ENCODE measurements at places on chromosomes 3 and 15.

DNA sequence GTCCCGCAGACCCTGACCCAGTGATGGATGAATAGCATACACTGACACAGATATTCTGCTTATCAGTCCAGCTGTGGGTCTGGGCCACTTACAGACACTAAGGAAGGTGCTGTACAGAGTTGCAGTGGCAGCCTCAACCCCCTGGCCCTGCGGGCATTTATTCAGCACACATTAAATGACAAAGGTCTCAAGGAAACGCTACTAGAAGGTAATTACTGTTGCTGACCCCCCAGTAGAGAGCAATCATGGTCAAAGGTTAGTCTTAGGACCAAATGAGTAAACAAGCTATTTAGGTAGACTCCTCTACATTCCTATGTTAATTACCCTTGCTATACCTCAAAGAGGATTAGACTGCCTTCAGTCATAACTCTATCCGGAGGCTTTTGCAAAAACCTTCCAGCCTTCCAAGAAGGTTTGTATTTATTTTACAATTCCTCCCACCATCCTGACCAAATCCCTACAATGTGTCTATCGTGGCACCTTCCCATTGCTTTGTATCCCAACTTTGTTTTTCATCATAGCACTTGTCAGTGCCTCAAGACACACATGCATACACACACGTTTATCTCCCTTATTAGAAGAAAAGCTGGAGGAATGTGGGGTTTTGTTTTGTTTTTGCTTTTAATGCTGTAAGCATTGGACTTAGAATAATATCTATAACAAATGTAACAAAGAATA is 227.9 kb downstream of the PYDC2 start:
- DNase-seq = no peak

DNA sequence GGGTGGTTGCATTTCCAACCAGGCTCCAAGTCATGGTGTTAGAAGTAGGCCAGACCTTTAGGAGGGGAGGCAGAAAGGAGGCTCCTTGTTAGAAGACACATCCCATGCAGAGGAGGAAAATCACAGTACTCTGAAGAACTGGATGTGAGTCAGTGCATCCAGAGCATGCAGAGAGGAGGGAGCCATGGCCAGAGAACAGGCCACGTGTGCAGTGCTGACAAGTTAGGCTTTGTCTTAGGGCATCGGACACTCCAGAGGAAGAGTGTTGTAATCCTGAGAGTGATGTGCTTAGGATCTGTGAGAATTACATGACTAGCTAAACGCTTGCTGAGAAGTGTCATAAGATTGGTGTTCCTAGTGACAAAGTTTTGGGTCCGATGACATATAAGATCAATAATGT is 456.5 kb upstream of the THRB start:
- no peak for DNase-seq

- no peak for DNase-seq
Observed at GRCh38 chr3:133675631-133676335, 14.0 kb upstream of the TOPBP1 start.

GRCh38 chr3:107994956-107995715 is 95.7 kb downstream of the CD47 start:
- DNase-seq = no peak

GRCh38 chr3:5806192-5806591 is 618.7 kb downstream of the EDEM1 start:
- DNase-seq = no peak

DNA sequence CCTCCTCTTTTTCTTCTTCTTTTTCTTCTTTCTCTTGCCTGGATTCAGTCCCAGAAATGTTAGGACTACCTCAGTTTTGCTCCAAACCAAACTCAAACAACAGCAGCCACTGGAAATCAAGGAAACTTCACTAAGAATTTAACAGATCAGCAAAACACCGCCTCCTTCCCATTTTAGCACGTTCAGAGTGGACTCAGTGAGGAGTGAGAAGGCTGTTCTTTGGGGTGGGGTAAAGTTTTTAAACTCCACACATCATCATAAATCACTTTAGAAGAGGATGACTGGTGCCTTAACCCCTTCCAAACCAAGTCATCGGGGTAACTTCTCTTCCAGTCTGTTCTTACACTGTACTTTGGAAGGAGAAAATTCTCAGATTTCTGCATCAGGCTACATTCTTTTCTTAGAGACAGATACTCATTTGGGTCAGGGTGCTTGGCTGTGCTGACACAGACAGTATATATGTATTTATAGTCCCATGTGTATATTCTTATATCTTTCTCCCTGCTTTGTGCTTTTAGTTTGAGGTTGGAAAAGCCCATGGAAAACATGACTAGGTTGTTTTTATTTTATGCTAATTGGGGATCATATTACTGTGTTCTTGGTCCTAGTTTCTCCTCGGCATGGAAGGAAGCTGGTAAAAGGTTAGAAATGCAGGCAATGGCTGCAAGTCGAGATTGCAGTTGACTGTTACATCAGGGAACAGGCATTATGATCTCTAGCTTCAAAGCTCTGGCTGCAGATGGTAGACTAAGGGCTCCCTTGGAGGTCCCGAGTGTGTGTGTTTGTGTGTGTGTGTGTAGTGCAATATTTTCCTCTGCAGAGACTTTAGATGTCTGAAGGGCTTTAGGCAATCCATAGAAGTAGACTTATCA is at the start of gene CCDC80:
Gene CCDC80, minus strand, starts transcription at position 214 of the 872 bp plus-strand sequence. CDS start 1,238 bp downstream, outside the sequence.
- peak; percentile 72 for DNase-seq

DNA sequence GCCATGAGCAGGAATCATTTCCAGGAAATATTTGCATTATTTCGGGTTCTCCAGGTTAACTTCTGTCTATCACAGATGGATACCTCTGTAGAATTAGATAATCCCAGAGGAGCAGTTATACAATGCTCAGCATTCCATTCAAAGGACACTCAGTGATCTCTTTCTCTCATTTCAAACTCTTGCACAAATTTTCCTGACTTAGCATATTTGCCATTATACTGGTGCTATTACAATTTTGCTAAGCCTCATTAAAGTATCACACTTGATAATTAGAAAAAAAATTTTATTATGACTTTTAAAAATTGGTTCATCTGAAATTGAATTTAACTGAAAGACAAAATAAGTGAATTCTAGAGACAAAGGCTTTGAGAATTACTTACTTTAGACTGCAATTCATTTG is 469.0 kb downstream of the EPHA3 start:
- DNase-seq = no peak

GRCh38 chr15:55816017-55816416 is 73.1 kb upstream of the PRTG start:
- no peak for DNase-seq

GRCh38 chr3:126654571-126655383 is at the start of gene TXNRD3:
Gene TXNRD3 (minus strand): TSS chr3:126655124.
- DNase-seq = peak; percentile 59

- no peak for DNase-seq
Observed at GRCh38 chr3:168545591-168545990, 449.9 kb upstream of the GOLIM4 start.

DNA sequence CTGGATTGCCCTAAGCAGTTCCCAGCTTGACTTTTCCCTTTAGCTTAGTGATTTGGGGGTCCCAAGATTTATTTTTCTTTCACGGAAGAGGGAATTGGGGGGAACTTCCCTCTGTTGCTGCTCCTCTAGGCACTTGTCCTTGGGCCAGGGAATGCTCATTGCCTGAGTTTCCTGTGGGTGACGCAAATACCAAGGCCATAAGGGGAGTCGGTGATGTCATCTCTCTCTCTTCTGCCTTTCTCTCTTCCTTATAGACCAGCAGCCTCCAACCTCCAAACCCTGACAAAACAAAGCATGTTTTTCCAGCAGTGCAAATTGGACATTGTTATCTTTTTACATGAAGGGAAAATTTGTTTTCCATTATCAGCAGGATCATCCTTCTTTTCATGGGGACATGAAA is 120.2 kb downstream of the ITPR1 start:
- DNase-seq = no peak

GRCh38 chr3:190721330-190721729 is 141.2 kb downstream of the GMNC start:
- DNase-seq = no peak

Measured in muscle of arm (tissue), 14 donors.